A673 (cell line): ENCODE measurements at places on chromosomes 3 and 15. TPM values are rescaled to one million over a fixed set of nuclear protein-coding genes. Genes with fewer than 3 reads are reported as not detected.

DNA sequence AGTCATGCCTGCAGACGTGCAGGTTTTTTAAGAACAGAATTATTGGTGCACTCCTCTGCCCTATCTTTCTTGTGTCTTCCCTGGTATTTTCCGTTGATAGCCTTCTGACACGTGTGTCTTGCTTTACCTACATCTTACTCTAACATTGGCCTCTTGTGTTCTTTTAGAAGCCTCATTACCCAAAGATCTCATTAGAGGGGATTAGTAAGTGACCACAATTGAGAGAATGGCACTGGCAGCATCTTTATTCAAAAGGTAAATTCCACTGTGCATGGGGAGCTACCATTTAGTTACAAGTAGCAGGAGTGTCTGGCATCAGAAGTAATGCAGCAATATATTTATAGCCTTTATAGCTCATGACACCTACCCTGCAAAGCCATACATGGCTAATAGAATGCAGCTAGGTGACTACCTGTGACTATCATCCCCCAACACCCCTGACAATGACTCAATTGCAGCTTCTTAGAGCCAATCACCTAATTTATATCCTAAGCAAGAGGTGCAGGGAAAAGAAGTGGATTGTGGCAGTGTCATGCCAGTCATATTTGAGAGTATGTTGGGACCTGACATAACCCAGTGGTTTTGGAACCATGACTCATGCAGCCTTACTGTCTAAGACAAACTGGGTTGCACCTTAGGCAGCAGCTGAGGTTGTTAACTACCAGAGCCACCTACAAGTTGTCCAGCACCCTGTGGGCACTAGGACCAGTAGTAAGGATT lies 164.8 kb downstream of the GRM7 start:
- DNase-seq: no peak

DNA sequence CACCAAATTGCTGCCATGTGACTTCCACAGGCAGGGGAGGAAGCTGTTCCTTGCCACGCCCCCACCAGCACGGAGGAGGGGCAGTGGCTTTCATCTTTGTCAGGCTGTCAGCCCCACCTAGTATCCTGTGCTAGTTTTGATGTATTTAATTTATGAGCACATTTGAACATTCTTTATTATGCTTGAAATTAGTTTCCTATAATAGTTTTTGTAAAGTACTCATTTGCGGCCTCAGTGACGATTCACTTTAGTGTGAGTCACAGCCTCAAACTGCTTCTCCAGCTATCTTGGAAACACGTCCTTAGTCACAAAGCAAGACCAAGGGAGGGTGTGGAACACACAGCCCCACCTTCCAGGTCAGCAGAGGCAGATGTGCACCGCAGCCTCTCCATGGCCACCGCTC lies 239.9 kb upstream of the ATP10A start:
- DNase-seq: no peak

GRCh38 chr15:99185414-99186130 lies 63.8 kb downstream of the TTC23 start:
- DNase-seq: no peak

GRCh38 chr3:149475451-149476060 lies 1.1 kb downstream of the TM4SF4 start:
- no peak for DNase-seq

DNA sequence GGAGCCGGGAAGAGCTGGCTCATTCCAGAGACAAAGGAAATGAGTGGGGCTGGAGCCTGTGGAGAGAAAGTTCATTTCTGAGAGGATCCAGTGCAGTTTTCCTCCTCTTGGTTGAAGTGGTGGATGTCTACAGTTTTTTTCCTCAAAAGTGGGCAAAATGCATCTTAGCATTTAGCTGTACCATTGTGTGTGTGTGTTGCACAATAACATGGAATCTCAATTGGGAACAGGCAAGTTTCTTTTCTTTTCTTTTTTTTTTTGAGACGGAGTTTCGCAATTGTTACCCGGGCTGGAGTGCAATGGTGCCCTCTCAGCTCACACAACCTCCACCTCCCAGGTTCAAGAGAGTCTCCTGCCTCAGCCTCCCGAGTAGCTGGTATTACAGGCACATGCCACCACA lies 101.5 kb upstream of the UBE2E1 start:
- DNase-seq: no peak

DNA sequence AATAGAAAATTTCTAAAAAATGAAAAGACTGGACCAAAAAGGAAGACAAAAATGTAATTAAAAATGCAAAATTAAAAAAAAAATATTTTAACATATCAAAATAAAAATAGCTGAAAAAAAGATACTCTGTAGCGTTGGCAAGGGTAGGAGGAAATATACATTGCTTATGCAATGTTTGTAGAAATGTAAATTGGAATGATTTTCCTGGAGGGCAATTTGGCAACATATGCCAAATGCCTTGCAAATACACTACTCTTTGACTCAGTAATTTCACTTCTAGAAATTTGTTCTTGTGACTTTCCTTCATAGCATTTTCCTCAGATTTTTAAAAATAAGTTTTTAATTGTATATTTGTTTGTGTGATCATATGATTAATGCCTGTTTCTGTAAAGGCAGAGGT lies 296.6 kb downstream of the ZNF621 start:
- DNase-seq: no peak

GRCh38 chr3:8070011-8070410 lies 431.6 kb upstream of the LMCD1 start:
- DNase-seq: no peak

GRCh38 chr15:55257938-55258337 lies 31.7 kb downstream of the RAB27A start:
- DNase-seq: no peak

GRCh38 chr3:100978011-100978659 lies 15.1 kb downstream of the ABI3BP start:
- DNase-seq: no peak

Gene LDHAL6B
- total RNA-seq: not detected in 2 replicates
